Adipose tissue (tissue), 3 donors: ENCODE measurements at places on chromosomes 7 and 10. TPM values are rescaled to one million over a fixed set of nuclear protein-coding genes. Genes with fewer than 3 reads are reported as not detected.

SORCS1 gene
- 0.87 TPM for polyA plus RNA-seq

SEMA3D gene
- polyA plus RNA-seq: 0.91 TPM

IL6 gene
- polyA plus RNA-seq: 80.3 TPM

GATA3 gene
- polyA plus RNA-seq: 0.36 TPM

PRKCQ gene
- 0.36 TPM for polyA plus RNA-seq

SPOCK2 gene
- polyA plus RNA-seq: 5.2 TPM

PTPRN2 gene
- 8.0 TPM for polyA plus RNA-seq

SNCG gene
- polyA plus RNA-seq: 142 TPM

LIPM gene
- polyA plus RNA-seq: not detected

KLF14 gene
- polyA plus RNA-seq: 1.6 TPM

PPP1R3C gene
- 9.7 TPM for polyA plus RNA-seq

GIMAP2 gene
- 5.9 TPM for polyA plus RNA-seq

PNLIPRP2 gene
- polyA plus RNA-seq: not detected

LEP gene
- 37.0 TPM for polyA plus RNA-seq

MAPK8 gene
- polyA plus RNA-seq: 11.2 TPM

FGFR2 gene
- 13.5 TPM for polyA plus RNA-seq

LRGUK gene
- polyA plus RNA-seq: 0.19 TPM

UNC5B gene
- 1.7 TPM for polyA plus RNA-seq

CLCN1 gene
- not detected for polyA plus RNA-seq

PTN gene
- 10.6 TPM for polyA plus RNA-seq

CCDC126 gene
- polyA plus RNA-seq: 4.7 TPM

KNDC1 gene
- 0.13 TPM for polyA plus RNA-seq

FFAR4 gene
- 9.3 TPM for polyA plus RNA-seq

GPR15LG gene
- not detected for polyA plus RNA-seq

CTAGE6 gene
- polyA plus RNA-seq: not detected

AGMO gene
- 2.4 TPM for polyA plus RNA-seq

PPP1R17 gene
- not detected for polyA plus RNA-seq

NXPH1 gene
- not detected for polyA plus RNA-seq

C7orf33 gene
- polyA plus RNA-seq: not detected

CPN1 gene
- polyA plus RNA-seq: not detected

GIMAP6 gene
- 23.2 TPM for polyA plus RNA-seq

PRR15 gene
- 3.3 TPM for polyA plus RNA-seq

FXYD4 gene
- polyA plus RNA-seq: 0.15 TPM

HOXA6 gene
- 0.39 TPM for polyA plus RNA-seq

PRKG1 gene
- 13.2 TPM for polyA plus RNA-seq

GPR26 gene
- not detected for polyA plus RNA-seq

ECHDC3 gene
- polyA plus RNA-seq: 49.4 TPM

CC2D2B gene
- 0.03 TPM for polyA plus RNA-seq

OR6V1 gene
- not detected for polyA plus RNA-seq

KIF20B gene
- polyA plus RNA-seq: 1.0 TPM

HOXA10 gene
- 1.7 TPM for polyA plus RNA-seq

TACC2 gene
- polyA plus RNA-seq: 13.0 TPM

MBLAC1 gene
- 2.5 TPM for polyA plus RNA-seq

PLEKHS1 gene
- not detected for polyA plus RNA-seq

PCDH15 gene
- polyA plus RNA-seq: not detected

EDRF1 gene
- polyA plus RNA-seq: 14.4 TPM

EMX2 gene
- polyA plus RNA-seq: 1.1 TPM

MOGAT3 gene
- polyA plus RNA-seq: not detected

AP5Z1 gene
- 19.6 TPM for polyA plus RNA-seq

FKBP9 gene
- polyA plus RNA-seq: 75.1 TPM

AKR1D1 gene
- polyA plus RNA-seq: not detected

ITPRID1 gene
- polyA plus RNA-seq: not detected

GOT1 gene
- polyA plus RNA-seq: 19.2 TPM

NPTX2 gene
- 8.4 TPM for polyA plus RNA-seq

VCL gene
- 12.9 TPM for polyA plus RNA-seq

MACROH2A2 gene
- polyA plus RNA-seq: 6.2 TPM

NODAL gene
- polyA plus RNA-seq: not detected
